Left lung (tissue), 14 donors: ENCODE measurements at places on chromosomes 16 and 17. TPM values are rescaled to one million over a fixed set of nuclear protein-coding genes. Genes with fewer than 3 reads are reported as not detected.

ALDH3A1 gene
- total RNA-seq: 4.7 TPM

MED9 gene
- 11.5 TPM for total RNA-seq

CCL15 gene
- 1.3 TPM for total RNA-seq

TBCD gene
- total RNA-seq: 87.2 TPM

MIEN1 gene
- total RNA-seq: 57.9 TPM

NPIPA8 gene
- total RNA-seq: 0.87 TPM

CYGB gene
- total RNA-seq: 13.7 TPM

FBXO39 gene
- 0.17 TPM for total RNA-seq

EPN3 gene
- 0.55 TPM for total RNA-seq

ZPBP2 gene
- total RNA-seq: not detected

C16orf89 gene
- total RNA-seq: 67.0 TPM

CACNG3 gene
- not detected for total RNA-seq

LITAFD gene
- total RNA-seq: not detected

BRIP1 gene
- 3.7 TPM for total RNA-seq

UBFD1 gene
- 69.3 TPM for total RNA-seq

MARVELD3 gene
- total RNA-seq: 12.0 TPM

MPP3 gene
- 17.9 TPM for total RNA-seq

CCL8 gene
- total RNA-seq: 7.3 TPM

NOXO1 gene
- 4.4 TPM for total RNA-seq

AFMID gene
- total RNA-seq: 31.3 TPM

MYH4 gene
- total RNA-seq: not detected

CDK5R1 gene
- 1.5 TPM for total RNA-seq

SOCS7 gene
- 22.4 TPM for total RNA-seq

C1QTNF1 gene
- total RNA-seq: 14.9 TPM

HAP1 gene
- total RNA-seq: 0.16 TPM

TMC8 gene
- total RNA-seq: 14.7 TPM

CMTM2 gene
- total RNA-seq: 0.52 TPM

SCIMP gene
- 8.8 TPM for total RNA-seq

NPIPB6 gene
- 0.76 TPM for total RNA-seq
